Hematopoietic multipotent progenitor cell treated with erythropoietin and hydrocortisone succinate and interleukin-3 and kit ligand, for 17 days (in vitro differentiated cells): ENCODE measurements at places on chromosomes 4 and X.
A peak's percentile ranks its signal among the peaks of the same experiment; 100 is the strongest.

DNA sequence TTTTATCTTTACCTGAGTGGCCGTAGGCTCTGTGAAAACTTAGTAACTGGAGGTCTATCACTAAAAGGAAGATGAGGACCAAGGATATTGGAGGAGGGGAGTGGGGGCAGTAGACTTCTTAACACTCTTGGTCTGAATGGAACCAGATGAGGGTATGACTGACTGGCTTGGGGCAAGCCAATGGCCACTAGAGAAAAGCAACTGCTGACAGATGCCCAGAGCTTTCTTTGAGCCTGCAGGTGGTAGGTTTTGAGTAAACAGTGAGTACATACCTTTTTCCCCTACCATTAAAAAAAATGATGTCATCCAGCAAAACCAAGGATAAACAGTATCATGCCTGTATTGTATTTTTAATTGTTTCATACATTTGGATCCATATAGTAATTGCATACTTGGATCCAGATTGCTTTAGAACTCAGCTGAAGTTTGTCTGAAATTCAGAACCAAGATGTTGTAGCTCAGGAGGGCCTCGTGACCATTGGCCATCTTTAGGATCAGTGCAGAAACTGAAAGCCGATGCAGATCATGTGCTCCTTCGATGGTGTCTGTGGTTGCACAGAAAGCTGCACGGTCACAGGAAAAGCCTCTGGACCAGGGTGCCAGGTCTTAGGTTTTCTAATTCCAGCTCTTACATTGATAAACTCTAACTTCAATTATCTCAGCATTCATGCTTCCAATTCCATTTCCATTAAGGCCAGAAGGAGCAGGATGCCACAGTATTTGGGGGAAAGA is 131.0 kb downstream of the PDGFRA start:
- DNase-seq, result no peak

DNA sequence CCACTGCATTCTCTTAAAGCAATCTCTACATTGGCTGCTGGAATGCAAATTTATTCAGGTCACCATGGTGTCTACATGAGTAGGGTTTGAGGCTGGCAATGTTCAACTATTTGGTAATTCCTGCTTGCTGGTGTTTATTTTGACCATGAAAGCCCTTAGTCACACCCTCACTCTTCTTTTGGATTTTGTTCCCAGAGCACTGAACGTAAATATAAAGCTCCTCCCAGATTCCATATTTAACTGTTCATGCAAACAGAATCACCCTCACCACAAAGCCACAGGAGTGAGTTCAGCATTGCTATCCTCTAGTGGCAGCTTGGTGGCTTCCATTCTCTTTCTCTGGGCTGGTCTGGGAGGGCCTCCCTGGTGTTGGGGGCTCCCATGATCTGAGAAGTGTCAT is 82.8 kb downstream of the LNX1 start:
- DNase-seq, result no peak

DNA sequence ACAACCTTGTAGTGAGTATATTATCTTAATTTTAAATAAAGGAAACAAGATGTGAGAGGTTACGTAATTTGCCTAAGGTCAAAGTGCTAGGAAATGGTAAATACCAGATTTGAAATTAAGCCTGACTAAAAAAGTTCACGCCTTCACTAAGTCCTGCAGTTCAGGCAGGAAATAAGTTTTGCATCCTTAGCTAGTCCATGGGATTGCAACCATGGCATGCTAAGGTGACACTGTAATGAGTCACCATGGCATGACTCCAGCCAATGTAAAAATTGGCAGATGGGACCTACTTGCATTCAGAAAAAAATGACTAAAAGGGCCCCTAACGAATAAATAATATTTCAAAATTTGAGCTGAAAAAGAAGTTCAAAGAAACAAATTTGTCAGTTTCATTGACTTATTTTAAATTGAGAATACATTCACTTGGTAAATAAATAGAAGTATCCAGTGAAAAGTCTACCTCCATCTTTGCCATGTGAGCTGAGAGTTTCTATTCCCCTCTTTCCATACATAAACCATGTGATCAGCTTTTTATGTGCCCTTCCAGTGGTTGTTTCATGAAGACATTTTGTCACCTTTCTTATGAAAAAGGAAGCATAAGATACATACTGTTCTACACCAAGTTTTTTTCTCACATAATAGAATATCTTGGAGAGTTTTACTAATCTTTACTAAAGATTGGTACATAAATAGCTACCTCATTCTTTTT is 72.4 kb downstream of the ANKRD50 start:
- DNase-seq, result no peak

GRCh38 chrX:120561634-120562568 is 1.1 kb upstream of the CUL4B start:
- DNase-seq, result peak; percentile 17

DNA sequence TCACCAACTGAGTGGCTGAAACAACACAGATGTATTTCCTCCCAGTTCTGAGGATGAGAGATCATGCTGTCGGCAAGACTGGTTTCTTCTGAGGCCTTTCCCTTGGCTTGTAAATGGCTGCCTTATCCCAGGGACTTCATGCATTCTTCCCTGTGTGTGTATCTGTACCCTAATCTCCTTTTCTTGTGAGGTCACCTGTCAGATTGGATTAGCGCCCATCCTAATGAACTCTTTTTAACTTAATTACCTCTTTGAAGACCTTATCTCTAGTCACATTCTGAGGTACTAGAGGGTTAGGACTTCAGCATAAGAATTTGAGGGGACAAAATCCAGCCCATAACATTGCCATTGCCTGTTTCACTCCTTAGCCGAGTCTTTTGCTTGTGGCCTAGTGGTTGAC is 59.5 kb upstream of the TMEM150C start:
- no peak for DNase-seq

DNA sequence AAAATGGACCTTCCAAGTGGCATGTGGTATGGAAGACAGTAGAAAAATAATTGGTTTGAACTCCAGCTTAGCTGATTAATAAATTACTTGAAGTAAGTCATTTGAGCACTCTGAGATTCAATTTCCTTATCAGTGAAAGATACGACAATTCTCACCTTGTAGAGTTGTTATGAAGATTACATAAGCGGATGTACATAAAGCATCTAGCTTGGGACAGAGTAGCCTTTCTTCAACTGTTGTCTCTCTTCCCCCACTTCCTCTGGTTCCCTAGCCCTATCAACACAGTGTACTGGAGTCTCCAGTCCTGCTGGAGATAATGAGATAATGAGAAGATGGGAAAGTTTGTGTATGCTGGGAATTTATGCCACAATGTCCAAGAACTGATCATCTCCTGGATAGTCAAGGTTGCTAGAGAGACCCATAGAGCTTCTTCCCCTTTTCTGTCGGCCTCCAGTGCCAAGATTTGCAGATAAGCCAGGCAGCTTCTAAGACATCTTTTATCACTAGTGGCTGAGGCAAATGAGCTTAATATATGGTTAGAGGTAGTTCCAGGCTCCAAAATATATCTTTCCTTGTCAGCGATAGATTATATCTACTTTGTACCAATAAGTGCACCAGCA is 33.9 kb downstream of the VSIG4 start:
- no peak for DNase-seq

- no peak for DNase-seq
Observed at GRCh38 chr4:99458911-99459447, 23.8 kb upstream of the ADH7 start.

DNA sequence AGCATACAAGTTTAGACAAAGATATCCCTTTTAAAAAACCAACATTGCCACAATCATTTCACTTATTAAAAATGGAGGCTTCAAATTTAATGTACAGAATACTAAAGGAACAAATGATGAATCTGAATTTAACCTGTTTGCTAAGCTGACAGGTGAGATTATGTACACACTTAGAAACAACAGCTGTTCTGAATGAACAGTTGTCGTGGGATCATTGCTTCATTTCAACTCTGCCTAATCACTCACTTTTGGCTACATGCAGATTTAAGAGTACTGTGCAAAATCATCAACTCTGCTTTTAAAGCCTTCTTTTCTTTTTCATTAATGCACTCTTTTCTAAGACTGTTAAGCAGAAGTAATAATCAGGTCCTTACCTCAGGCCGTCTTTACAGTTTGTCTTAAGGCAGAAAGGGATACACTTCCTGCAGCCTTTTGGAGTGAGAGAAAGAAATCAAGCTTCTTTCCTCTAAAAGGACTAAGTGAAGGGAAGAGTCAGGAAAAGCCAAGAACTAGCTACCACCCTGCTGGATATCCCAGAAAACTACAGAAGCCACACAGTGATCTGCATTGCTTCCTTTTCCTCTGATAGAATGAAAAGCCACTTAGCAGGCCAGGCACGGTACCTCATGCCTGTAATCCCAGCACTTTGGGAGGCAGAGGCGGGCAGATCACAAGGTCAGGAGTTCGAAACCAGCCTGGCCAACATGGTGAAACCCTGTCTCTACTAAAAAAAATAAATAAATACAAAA is 54.7 kb upstream of the NPNT start:
- no peak for DNase-seq

- no peak for DNase-seq
Observed at GRCh38 chr4:48986654-48987164, 634 bp downstream of the CWH43 start.

DNA sequence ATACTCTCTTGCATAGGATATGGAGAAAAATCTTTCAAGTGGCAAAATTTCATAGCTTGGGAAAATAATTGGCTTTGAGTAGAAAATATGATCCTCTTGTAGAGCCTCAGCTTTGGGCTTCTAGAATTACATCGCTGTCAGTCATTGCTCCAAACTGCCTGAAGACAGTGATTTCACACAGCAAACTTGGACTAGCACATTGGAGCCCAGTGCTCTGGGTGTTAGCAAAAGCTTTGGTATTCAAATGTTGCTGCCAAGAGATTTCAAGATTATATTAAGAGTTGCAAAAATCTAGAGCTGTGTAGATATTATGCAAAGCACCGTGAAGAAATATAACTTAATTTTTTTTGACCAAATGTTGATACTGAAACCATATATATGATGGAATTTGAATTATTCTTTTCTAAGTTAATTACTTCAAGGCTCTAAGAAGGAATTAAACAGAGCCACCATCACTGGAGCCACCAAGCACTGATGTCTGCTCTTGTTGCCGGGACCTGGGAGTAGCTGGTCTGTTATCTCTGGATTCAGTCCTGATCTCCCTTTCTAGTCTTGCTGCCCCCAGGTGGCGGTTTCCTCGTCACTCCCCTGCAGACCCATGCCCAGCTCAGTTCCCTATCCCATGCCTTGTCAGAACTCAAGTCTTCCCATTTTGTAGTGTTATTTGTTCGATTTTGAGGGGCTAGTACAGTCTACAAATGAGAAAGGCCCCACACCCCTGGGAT is 260.7 kb upstream of the SFRP2 start:
- DNase-seq, result no peak

- no peak for DNase-seq
Observed at GRCh38 chrX:150569155-150569477, 695 bp downstream of the MTM1 start.

DNA sequence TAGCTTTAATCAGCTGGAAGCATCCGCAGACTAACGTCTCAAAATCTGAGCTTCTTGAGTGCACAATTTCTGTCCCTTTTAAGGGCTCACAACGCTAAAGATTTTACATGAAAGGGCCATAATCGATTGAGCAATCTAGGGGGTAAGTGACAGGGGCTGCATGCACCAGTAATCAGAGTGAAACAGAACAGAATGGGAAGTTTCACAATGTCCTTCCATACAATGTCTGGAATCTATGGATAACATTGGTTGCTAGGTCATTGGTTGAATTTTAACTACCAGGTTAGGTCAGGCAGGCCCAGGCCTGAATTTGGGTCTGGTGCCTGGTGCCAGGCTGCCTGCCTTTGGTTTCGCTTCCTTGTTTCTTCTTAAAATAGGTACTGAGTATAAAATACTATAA is 42.0 kb upstream of the MTMR8 start:
- no peak for DNase-seq

GRCh38 chrX:131607792-131608369 is 64.0 kb downstream of the OR13H1 start:
- DNase-seq, result no peak

DNA sequence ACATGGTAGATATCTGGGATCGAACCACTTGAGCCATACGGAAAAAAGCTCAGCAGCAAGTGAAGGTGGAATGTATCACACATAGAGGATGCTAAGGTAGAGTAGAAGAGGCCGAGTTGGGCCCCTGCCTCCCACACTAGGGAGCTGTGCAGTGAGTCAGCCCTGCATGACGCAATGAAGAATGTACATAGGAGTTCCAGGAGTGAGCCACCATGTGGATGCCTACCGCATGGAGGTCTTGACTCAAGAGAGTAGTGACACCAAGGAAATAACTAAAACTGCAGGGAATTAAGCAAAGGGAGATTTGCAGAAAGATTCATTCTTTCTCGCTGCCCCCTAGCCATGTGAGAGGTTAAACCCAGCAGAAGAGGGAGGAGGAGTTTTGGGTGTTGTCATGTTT is 389.6 kb upstream of the IGFBP7 start:
- no peak for DNase-seq
